ENCODE measurements at places on chromosomes 2 and 18. TPM values are rescaled to one million over a fixed set of nuclear protein-coding genes. Genes with fewer than 3 reads are reported as not detected.
A peak's percentile ranks its signal among the peaks of the same experiment; 100 is the strongest.

Gene CIB4
- total RNA-seq: not detected

Gene IAH1
- 54.7 TPM for total RNA-seq

Gene DPYSL5
- 0.11 TPM for total RNA-seq

Gene C2orf78
- not detected for total RNA-seq

GRCh38 chr2:216546641-216547403 is 48.2 kb downstream of the RPL37A start:
- no peaks in the 10 kb centered on the region for H3K36me3 ChIP-seq
- H3K27me3 ChIP-seq: no peaks in the 10 kb centered on the region
- H3K4me3 ChIP-seq: no peak overlapping the region

- no peaks in the 10 kb centered on the region for H3K36me3 ChIP-seq
- H3K27me3 ChIP-seq: peaks cover 2% of the 10 kb centered on the region
- H3K27ac ChIP-seq: no peak overlapping the region
- H3K4me1 ChIP-seq: no peaks in the 10 kb centered on the region
Measured at GRCh38 chr18:10322004-10322403, 132.4 kb upstream of the APCDD1 start.

GRCh38 chr2:171985076-171985475 is 14.7 kb upstream of the METAP1D start:
- H3K4me3 ChIP-seq: no peak overlapping the region
- H3K27me3 ChIP-seq: no peaks in the 10 kb centered on the region
- no peak for DNase-seq

DNA sequence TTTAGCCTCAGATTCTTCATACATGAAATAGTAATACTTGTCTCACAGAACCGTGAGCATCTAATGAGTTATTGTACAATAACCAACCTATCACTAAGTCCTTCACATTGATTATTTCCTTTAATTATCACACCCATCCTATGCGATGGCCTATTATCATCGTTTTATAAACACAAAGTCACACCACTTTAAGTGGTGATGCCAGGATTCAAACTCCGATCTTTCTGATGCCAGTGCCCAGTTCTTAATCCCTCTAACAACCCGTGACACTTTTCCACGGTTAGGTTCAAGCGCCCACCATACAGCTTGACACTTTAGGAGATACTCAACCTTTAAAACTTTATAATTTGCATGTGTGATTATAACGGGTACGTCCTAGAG is 523 bp upstream of the ALMS1 start:
- H3K4me3 ChIP-seq: peak overlapping the region; percentile 77
- no peaks in the 10 kb centered on the region for H3K27me3 ChIP-seq
- H3K4me1 ChIP-seq: peaks cover 6% of the 10 kb centered on the region

DNA sequence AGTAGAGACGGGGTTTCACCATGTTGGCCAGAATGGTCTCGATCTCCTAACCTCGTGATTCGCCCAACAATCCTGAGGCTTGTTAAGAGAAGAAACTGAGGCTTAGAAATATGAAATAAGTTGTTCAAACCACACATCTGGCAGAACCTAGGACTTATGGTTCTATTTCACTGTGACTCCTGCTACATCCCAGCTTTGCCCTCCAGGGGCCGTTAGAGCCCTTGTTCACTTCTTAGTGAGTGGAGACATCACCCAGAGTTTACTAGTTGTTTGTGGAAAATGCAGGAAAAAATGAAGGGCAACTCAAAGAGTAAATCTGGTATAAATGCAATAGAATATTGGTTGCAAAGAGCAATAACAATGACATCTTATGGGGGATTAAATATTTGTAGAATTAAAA is 43.9 kb downstream of the MARCHF4 start:
- H3K27me3 ChIP-seq: no peaks in the 10 kb centered on the region
- no peak overlapping the region for H3K4me3 ChIP-seq
- no peak for DNase-seq
- H3K4me1 ChIP-seq: no peaks in the 10 kb centered on the region

DNA sequence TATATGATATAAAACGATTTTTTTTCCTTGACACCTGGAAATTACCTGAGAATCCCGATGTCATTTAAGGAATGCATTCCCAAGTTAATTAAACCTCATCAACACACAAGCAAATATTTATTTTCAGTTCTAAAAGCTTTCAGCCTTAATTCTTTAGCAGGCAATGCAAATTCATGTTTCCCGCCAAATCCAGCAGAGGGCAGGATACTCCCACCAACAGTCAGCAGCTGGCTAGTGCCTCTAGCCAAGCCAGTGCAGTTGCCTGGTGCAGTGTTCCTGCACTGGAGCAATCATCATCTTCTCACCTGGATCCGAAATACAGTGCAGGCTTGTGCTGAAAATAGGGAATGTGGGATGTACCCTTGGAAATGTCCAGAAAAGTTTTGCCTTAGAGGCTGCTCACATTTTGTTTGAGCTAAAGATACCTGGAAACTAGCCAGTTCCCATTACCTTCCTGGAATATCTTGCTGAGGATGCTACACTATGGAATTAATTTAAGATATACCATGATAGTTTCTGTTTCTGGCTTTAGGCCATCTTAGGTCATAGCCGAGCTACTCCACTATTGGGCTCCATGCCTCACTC is 48.4 kb upstream of the CYTIP start:
- no peak overlapping the region for H3K27ac ChIP-seq
- H3K36me3 ChIP-seq: no peaks in the 10 kb centered on the region
- DNase-seq: peak; percentile 52
- peaks cover 2% of the 10 kb centered on the region for H3K4me1 ChIP-seq

- no peaks in the 10 kb centered on the region for H3K4me1 ChIP-seq
- H3K4me3 ChIP-seq: no peak overlapping the region
- no peak for DNase-seq
- no peaks in the 10 kb centered on the region for H3K36me3 ChIP-seq
Measured at GRCh38 chr18:44636241-44636640, 44.4 kb upstream of the SETBP1 start.

GRCh38 chr2:190582736-190583506 is 48.4 kb upstream of the NEMP2 start:
- DNase-seq: no peak
- H3K36me3 ChIP-seq: no peaks in the 10 kb centered on the region
- H3K27ac ChIP-seq: no peak overlapping the region
- H3K4me1 ChIP-seq: peaks cover 9% of the 10 kb centered on the region
- H3K4me3 ChIP-seq: no peak overlapping the region

- no peak for DNase-seq
- H3K36me3 ChIP-seq: no peaks in the 10 kb centered on the region
- no peak overlapping the region for H3K27ac ChIP-seq
- H3K4me3 ChIP-seq: no peak overlapping the region
- no peaks in the 10 kb centered on the region for H3K4me1 ChIP-seq
Measured at GRCh38 chr2:226585130-226585561, 214.5 kb downstream of the IRS1 start.

DNA sequence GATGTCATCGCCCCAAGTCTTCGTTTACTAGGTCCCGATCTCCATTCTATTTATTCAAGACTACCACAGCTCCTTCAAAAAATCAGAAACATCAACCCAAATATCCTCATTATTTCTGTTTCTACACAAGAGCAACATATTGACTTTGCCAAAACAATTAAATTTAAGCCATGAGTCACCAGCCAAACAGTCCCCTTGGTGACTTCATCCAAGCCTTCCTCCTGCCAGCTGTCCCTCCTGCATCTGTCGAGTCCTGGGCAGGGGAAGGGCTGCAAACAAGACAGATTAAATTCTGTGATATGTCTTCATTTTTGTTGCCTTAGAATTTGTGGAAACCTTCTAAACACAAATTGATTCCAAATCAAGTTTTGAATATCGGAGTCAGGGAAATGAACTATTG is 110.3 kb downstream of the SP3 start:
- no peaks in the 10 kb centered on the region for H3K36me3 ChIP-seq
- H3K27me3 ChIP-seq: no peaks in the 10 kb centered on the region
- H3K4me1 ChIP-seq: peaks cover 5% of the 10 kb centered on the region
- no peak overlapping the region for H3K27ac ChIP-seq
- no peak for DNase-seq

DNA sequence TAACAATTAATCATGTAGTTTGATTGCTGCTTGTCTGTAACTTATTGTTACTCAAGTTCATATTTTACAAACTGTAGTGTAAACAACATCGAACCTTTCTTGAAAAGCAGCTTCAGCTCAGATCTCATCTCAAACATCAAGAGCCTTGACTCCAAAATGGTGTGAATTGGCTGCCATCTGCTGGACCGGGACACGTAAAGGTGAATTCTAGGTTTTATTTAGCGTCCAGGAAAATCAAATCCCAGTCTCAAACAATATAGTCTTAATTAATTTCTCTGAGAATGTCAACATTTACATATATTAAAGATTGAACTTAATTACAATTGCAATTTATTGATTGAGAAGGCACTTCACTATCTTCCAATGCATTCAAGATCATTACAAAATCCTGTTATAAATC is 453.0 kb downstream of the GALR1 start:
- no peak overlapping the region for H3K4me3 ChIP-seq
- no peaks in the 10 kb centered on the region for H3K4me1 ChIP-seq
- no peaks in the 10 kb centered on the region for H3K27me3 ChIP-seq
- H3K36me3 ChIP-seq: no peaks in the 10 kb centered on the region
- no peak for DNase-seq

- no peaks in the 10 kb centered on the region for H3K4me1 ChIP-seq
- H3K36me3 ChIP-seq: no peaks in the 10 kb centered on the region
- no peaks in the 10 kb centered on the region for H3K27me3 ChIP-seq
- DNase-seq: no peak
- H3K27ac ChIP-seq: no peak overlapping the region
Measured at GRCh38 chr2:149112713-149113112, 74.2 kb downstream of the LYPD6B start.

- no peaks in the 10 kb centered on the region for H3K27me3 ChIP-seq
- H3K4me3 ChIP-seq: no peak overlapping the region
- H3K27ac ChIP-seq: no peak overlapping the region
Measured at GRCh38 chr2:196750977-196751631, 48.4 kb downstream of the GTF3C3 start.

GRCh38 chr2:240585681-240586197 is 795 bp upstream of the CAPN10 start:
- H3K4me3 ChIP-seq: peak overlapping the region; percentile 84
- H3K36me3 ChIP-seq: no peaks in the 10 kb centered on the region
- no peak for DNase-seq
- H3K27me3 ChIP-seq: no peaks in the 10 kb centered on the region
- H3K4me1 ChIP-seq: peaks cover 21% of the 10 kb centered on the region

DNA sequence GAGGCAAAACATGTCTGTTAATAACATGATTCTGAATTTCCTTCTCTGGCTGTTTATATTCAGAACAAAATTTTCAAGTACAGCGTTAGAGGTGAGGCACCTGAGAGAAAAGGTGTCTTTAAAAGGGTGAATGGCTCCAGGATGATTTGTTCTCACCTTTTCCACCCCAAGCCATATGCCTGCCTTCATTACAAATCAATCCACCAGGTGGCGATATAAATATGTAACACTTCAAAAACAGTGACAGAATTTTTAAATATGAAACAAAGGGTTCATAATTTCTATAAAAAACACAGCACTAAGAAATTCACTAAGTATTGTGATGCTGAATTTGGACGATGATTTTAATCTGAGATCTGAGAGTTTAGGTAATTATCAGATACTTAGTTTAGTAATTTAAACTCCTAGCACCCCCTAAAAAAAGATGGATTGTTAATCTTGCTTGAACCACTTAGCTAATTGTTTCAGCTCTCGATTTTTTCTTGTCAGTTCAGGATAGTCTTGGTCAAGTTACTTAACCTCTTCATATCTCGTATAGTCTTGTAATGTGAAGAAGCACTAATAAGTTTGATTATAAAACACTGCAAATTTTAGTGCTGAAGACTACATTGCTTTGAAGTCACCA is 528.8 kb downstream of the CPS1 start:
- no peaks in the 10 kb centered on the region for H3K4me1 ChIP-seq
- H3K27ac ChIP-seq: no peak overlapping the region
- H3K36me3 ChIP-seq: no peaks in the 10 kb centered on the region
- H3K4me3 ChIP-seq: no peak overlapping the region
- no peak for DNase-seq

GRCh38 chr2:86140969-86141392 is 34.9 kb downstream of the PTCD3 start:
- H3K4me3 ChIP-seq: no peak overlapping the region
- no peaks in the 10 kb centered on the region for H3K27me3 ChIP-seq
- DNase-seq: no peak
- no peak overlapping the region for H3K27ac ChIP-seq
- H3K36me3 ChIP-seq: no peaks in the 10 kb centered on the region

DNA sequence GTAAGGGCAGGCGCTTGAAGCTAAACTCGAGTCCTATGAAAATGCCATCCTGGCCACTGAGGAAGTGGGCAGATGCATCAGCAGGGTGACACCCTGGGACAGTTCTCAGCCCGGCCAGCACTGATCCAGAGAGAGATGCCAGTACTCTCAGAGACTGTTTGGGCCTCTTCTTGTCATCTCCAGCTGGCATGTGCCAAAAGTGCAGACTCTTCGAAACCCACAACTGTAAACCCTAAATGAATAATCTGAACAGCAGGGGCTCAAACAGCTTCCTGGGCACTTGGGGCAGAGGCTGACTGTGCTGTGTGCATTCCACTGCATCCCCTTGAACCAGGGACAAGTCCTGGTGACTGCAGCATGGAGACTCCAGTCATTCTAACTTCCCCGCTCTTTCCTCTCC is 204.2 kb upstream of the SMAD2 start:
- peaks cover 9% of the 10 kb centered on the region for H3K4me1 ChIP-seq
- H3K27ac ChIP-seq: no peak overlapping the region
- no peaks in the 10 kb centered on the region for H3K27me3 ChIP-seq
- no peaks in the 10 kb centered on the region for H3K36me3 ChIP-seq
- H3K4me3 ChIP-seq: no peak overlapping the region

GRCh38 chr2:36695746-36696415 is 626 bp upstream of the VIT start:
- peaks cover 8% of the 10 kb centered on the region for H3K4me1 ChIP-seq
- H3K27ac ChIP-seq: no peak overlapping the region
- H3K27me3 ChIP-seq: no peaks in the 10 kb centered on the region
- H3K36me3 ChIP-seq: no peaks in the 10 kb centered on the region
